Astrocyte (in vitro differentiated cells and primary cell): ENCODE measurements at places on chromosomes 6 and 20. TPM values are rescaled to one million over a fixed set of nuclear protein-coding genes. Genes with fewer than 3 reads are reported as not detected.
A peak's percentile ranks its signal among the peaks of the same experiment; 100 is the strongest.

The SPEF1 gene
- 0.45 and 1.2 TPM in 2 replicates for total RNA-seq

The MYH7B gene
- 0.05 and 0.11 TPM in 2 replicates for total RNA-seq

- no peak for DNase-seq
Measured at GRCh38 chr20:8744228-8744844, 324.6 kb upstream of the PLCB4 start.

DNA sequence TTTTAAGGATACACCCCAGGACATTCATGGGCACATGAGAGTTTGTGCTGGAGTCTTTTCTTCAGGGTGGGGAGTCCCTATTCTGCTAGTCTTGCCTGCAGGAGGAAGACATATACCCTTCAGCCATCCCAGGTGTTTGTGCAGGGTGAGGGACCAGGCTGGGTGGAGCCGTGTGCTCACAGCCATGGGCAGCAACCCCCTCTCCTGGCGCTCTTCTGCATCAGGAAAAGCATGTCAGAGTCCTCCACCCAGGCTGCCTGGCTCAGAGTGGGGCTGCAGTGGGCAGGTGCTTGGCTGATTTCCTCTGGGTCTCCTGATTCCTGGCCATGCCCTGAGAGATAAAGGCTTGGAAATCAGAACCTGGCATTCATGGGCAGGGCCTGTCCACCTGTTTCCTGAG, 22.7 kb upstream of the MLN start:
- DNase-seq, result no peak

GRCh38 chr20:20624914-20625313, 87.5 kb downstream of the RALGAPA2 start:
- DNase-seq, result no peak

- DNase-seq, result no peak
Measured at GRCh38 chr20:60937585-60937984, 314.5 kb upstream of the CDH4 start.

GRCh38 chr6:155765275-155766194, 309.9 kb upstream of the NOX3 start:
- peak; percentile 89 for DNase-seq
